Vagina (tissue), 2 donors: ENCODE measurements at places on chromosomes 7 and 10.

- DNase-seq: no peak
These were observed 1.2 kb downstream of the RARRES2 start for GRCh38 chr7:150340024-150340749.

DNA sequence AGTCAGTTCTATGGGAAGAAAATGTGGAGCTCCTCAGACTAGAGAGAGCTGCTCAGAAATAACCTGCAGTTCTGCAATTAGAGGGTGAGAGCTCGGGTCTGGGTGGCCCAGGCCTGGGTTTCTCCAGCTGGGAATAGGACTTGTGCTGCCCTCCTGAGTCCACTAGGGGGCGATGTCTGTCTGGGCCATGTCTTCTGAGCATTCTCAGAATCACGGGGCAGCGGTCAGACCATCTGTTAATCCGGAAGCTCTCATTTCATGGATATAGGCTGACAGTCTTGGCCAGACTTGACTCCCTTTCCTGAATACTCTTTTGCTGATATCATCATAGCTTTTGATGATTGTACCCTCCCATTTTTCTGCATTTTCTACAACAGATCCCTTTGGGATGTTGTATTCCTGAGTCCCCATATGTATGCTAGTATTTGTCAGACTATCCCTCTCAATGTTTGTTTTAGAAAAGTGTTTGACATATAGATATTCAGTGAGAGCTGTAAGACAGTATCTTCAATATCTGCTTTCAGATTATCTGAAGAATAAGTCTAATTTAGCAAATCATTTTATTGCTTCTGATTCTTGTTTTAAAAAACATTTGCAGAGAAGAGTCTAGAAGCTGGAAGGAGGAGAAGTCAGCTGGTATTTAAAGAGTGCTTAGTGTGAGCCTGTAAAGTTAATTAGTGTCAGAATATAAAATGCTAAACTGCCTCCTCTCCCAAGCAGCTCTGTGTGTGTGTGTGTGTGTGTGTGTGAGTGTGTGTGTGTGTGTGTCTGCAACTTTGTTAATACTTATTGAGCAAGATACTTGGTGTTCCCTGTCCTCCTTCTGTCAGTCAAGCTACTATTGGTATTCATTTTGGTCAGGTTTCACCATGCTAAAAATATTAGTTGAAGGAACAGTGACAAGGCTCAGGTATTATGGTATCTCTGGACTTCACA lies 38.0 kb downstream of the STARD3NL start:
- DNase-seq: no peak

GRCh38 chr7:131355917-131356777 lies 28.5 kb downstream of the MKLN1 start:
- no peak for DNase-seq

GRCh38 chr10:102422545-102423129 lies 2.0 kb downstream of the FBXL15 start:
- no peak for DNase-seq
